ENCODE measurements at places on chromosomes 7 and 10. TPM values are rescaled to one million over a fixed set of nuclear protein-coding genes. Genes with fewer than 3 reads are reported as not detected.

DNA sequence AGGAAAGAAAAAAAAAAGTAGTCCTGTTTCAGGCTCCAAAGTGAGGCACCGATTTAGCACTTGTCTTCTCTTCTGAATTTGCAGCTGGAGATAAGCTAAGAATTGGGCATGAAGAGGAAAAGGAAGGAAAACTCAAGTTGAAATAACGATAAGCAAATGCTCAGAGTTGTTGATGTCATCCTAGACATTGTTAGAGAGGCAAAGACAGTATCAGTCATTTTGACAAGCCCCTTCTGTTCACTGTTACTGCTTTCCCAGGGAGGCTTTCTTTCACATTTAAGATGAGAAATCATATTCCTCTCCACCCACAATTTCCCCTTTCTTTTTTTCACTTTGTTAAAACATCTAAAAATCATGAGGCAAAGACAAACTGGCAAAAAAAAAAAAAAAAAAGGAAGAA is 41.8 kb downstream of the SORCS1 start:
- no peak for DNase-seq

GRCh38 chr7:17318146-17318545 is 19.7 kb downstream of the AHR start:
- no peak for DNase-seq

DNA sequence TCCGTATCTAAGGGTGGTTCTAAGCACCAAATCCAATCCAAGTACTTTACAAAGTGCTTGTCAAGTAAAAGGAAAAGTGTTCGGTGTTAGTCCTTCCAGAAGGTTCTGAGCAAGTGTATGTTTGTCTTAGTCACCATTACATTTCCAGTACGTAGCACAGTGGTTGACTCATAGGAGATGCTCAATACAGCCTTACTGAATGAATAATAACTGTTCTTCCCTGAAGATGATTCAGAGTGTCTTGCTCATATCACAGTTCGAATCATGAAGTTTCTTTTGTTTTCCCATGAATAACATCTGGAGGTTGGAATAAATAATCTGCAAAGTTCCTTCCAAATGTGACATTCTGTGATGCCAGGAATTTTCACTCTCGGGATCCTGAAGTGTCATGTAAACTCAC is 53.4 kb downstream of the WNT2 start:
- no peak for DNase-seq

- no peak for DNase-seq
Observed at GRCh38 chr7:14480281-14480680, 422.3 kb downstream of the DGKB start.

DNA sequence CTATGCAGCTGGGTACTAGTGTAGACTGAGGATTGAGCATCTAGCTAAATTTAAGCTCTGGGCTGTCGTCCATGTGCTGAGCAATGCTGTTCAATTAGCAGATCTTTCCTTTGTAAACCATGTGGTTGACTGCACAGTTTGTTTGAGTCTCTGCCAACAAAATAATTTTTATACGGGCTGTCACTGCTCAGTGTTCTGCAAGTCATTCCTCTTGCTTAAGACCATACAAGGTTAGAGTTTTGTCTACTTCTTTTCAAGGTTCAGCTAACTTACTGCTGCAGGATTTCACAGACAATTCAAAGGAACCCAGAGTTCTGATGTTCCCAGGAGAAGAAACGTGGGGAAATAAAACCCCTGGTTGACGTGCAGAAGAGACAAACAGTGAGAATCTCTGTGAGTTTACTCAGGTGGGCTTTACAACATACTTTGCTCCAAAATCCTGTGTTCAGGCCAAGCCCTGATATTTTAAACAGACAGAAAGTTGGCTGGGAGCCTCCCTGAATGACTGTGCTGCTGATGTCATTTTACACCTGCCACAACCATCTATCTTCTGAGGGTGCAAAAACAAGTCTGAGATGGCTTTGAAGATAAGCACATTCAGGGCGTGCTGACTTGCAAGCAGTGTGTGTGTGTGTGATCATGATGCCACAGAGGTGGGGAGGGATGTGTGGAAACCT is 177.1 kb upstream of the SVIL start:
- DNase-seq, result peak; percentile 5

- no peak for DNase-seq
Observed at GRCh38 chr7:37656913-37657530, 26.5 kb upstream of the GPR141 start.

- DNase-seq, result no peak
Observed at GRCh38 chr7:3043544-3044371, at the start of gene CARD11. CARD11 (minus strand) TSS chr7:3043867; CDS start chr7:2958506, 85,361 bp downstream.

DNA sequence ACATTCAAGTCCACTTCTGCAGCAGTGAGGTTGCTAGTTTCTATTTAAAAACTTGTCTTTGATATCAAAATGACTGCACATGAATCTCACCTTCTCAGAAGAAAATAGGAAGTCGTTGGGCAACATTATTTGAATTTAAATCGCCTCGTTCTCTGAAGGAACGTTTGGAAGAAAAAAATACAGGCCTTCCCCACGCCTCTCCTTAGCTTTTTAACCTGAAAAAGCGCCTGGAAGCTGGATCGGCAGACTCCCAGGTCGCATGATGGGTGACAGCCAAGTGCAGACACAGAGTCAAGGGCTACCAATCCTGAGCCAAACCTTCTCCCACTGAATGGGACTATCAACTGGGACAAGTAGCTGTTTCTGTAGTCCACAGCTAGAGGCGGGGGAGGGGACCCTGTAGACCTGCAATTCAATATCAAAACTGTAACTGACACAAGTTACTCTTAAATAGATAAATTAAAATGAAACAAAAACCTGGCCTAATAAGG is 2.2 kb downstream of the FAM53B start:
- no peak for DNase-seq

- DNase-seq, result no peak
Observed at GRCh38 chr7:127911968-127912511, 119.2 kb downstream of the LRRC4 start.

GRCh38 chr10:46042527-46042926 is 3.5 kb downstream of the MSMB start:
- no peak for DNase-seq

DNA sequence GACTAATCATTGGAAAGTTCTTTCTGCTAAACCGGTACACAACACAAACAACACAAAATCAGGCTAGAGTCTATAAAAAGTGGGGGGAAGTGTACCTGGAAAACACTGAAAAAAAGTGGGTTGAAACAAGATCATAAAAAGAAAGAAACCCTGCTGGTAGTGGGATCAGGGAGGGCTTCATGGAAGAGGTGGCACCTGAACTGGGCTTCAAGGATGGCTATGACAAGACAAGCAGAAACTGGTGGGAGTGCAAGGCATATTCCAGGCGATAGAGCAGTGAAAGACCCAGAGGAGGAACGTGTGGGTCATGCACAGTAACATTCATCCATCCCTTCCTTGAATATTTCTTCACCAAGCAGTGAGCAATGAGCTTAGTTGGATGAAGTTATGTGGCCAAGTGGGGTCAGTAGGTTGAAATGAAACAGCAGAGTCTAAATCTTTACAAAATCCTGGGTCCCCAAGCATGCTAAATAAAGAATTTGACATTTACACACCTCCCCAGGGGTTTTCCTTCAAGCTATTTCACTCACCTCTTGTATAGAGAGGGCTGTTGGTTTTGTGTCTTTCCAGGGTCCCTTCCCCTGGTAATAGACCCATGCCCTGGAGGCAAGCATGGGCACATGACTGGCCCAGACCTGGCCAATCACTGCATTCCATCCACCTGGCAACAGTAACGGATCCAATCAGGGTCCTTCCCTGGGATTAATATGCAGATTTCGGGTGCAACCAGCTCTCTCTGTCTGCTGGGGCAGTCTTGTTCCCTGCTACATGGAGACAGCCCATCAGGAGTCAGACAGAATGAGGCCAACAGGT is 38.2 kb downstream of the SPOCK2 start:
- no peak for DNase-seq

- DNase-seq, result no peak
Observed at GRCh38 chr10:46031648-46032532, 1.5 kb upstream of the NCOA4 start.

DNA sequence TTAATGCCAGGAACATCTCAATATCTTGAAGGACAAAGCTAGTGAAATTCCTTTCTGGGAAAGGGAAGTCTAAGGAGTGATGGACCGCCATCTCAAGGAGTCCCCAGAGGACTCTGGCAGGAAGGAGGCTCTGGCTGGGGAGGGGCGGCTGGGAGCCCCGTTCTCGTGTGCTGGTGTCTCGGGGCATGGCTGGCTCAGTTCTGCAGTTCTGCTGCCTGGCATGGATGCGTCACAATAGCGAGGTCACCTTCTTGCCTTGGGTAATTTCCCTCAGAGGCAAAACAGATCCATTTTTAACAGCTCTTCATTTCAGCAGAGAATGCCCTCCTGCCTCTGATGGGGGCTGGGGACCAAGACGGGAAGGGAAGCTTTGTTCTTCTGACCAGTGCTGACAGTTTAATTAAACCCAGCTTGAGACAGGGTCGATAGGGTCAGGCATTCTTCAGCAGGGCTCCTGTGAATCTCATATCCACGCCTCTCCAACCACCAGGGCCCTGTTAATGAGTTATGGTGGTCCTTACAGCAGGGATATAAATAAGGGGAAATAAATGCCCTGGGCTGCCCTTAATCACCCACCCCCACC is 35.7 kb downstream of the SLIT1 start:
- no peak for DNase-seq

DNA sequence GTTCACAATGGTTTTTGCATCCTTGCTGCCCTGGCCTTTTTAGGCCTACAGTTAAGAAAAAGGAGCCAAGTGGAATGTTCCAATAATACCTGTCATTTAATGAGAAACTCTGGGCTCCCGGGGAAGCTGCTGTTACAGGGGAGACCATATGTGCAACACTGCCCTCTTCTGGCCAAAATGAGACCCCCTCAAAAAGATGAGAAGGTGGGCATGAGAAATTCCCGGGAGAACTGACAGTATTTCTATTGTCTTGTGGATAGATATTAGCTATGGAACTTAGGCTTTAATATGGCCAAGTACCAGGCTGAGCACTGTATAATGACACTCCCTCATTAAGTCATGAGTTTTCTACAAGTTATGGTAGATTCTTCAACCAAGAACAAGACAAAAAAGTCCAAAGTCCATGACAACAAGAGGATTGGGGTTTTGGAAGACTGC is 99.4 kb downstream of the CCDC3 start:
- peak; percentile 68 for DNase-seq

DNA sequence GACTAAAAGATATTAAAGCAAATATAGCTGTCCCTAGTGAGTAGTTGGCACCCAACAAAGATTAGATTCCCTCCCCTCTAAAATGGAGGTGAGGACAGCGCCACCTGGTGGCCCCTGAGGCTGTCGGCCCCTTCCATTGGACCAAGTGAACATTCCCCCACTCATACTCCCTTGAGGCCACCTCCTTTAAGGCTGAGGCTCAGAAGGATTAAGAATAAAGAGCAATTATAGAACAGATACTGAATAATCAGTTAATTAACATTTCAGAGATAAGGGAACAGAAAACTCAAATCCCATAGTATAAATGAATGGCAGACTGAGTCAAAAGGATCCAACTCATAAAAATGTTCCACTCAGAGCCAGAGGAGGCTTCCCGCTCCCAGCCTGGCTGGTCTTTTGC is 130.4 kb upstream of the GHITM start:
- no peak for DNase-seq

DNA sequence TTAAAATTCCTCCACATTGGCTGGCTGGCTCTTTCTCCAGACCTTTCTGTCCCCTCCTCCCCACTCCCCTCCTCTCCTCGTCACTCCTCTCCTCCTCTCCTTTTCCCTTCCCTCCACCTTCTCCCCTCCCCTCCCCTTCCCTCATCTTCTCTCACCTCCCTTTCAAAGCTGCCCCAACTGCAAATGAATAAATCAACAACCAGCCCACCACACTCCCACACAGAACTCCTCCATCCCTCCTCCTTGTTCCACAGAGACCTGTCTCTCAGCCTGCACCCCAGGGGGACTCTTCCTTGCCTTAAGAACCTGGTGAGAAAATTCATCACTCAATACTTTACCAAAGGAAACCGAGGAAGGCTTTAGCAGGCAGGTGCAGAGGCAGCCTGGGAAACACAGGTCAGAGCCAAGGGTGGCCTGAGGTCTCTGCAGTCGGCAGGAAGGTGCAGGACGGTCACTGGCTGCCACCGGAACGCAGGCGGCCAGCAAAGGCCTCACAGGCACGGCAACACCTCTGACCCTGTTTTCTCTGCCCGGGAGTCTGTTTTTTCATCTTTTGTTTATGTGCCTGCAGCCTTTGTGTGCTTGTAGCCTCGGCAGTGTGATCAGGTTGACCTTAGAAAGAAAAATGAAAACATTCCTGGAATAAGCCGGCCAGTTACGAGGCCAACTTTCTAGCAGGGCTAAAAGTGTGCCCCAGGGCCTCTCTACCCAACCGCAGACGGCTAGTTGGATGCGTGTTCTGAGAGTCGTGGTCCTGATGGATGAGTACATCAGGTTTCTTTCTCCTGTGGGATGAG is 207.6 kb upstream of the KLF6 start:
- DNase-seq, result no peak

GRCh38 chr10:49278497-49278981 is 20.4 kb upstream of the C10orf71 start:
- no peak for DNase-seq

- no peak for DNase-seq
Observed at GRCh38 chr7:93972029-93972725, 32.0 kb downstream of the BET1 start.

GRCh38 chr7:2610898-2611297 is 20.9 kb upstream of the TTYH3 start:
- DNase-seq, result no peak

DNA sequence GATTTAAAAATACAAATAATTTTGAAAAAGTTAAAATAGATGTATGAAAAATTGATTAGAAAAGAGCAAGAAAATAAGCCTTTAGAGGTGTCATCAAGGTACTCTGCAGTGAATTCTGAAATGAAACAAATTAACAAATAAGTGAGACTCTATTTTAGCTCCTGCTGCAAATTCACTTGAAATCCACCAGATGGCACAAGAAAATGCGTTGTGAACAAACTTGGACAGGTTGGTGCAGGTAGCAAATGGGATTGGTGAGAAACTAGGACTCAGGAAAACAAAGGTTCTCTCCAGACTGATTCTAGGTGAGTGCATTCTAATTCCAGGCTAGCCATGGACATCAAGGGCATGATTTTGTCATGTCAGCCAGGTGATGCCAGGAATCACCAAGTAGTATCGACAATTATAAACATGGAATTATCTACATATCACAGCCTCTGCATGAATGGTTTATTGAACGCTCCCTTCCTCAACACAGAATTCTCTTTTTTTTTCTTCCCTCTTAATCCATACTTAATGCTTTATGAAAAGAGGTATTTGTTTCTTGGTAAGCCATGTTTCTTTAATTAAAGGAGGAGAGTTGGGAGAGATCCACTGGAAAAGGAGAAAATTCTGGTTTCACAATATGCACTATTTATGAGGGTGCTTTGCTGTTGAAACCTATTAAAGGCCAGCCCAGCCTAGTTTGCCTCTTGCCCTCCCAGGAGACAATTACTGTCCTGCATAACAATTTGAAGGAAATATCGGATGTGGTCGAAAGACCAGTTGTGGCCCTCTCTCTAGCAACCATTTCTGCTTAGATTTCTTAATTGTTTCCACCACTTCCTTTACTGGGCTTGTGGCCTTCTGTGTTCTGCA is 118.1 kb downstream of the ZNF365 start:
- peak; percentile 2 for DNase-seq

GRCh38 chr7:1503816-1504775 is at the start of gene INTS1:
INTS1 (minus strand) TSS chr7:1504389; CDS start chr7:1503960, 429 bp downstream.
- peak; percentile 97 for DNase-seq

HPS6 gene
- total RNA-seq, result 6.5 TPM

SYT15 gene
- 1.8 TPM for total RNA-seq

GPR26 gene
- 12.0 TPM for total RNA-seq

PNLIPRP1 gene
- total RNA-seq, result not detected

RBM20 gene
- total RNA-seq, result 0.91 TPM

FKBP6 gene
- not detected for total RNA-seq

TDRD1 gene
- 0.45 TPM for total RNA-seq

CABCOCO1 gene
- 2.0 TPM for total RNA-seq

FAM25A gene
- total RNA-seq, result not detected

SPAM1 gene
- not detected for total RNA-seq

ITGA8 gene
- total RNA-seq, result 19.8 TPM

LYZL1 gene
- not detected for total RNA-seq

GALNT17 gene
- total RNA-seq, result 41.3 TPM
